CD8-positive, alpha-beta T cell (primary cell): ENCODE measurements at places on chromosomes 16 and 17. TPM values are rescaled to one million over a fixed set of nuclear protein-coding genes. Genes with fewer than 3 reads are reported as not detected.

SLFN12 gene
- 2.4 TPM for total RNA-seq

SECTM1 gene
- total RNA-seq: 0.44 TPM

TPSAB1 gene
- total RNA-seq: not detected

GRCh38 chr17:77436058-77436442, 295.3 kb downstream of the SEC14L1 start:
- DNase-seq: no peak

GRCh38 chr16:49275050-49275730, 6.4 kb downstream of the CBLN1 start:
- no peak for DNase-seq

DNA sequence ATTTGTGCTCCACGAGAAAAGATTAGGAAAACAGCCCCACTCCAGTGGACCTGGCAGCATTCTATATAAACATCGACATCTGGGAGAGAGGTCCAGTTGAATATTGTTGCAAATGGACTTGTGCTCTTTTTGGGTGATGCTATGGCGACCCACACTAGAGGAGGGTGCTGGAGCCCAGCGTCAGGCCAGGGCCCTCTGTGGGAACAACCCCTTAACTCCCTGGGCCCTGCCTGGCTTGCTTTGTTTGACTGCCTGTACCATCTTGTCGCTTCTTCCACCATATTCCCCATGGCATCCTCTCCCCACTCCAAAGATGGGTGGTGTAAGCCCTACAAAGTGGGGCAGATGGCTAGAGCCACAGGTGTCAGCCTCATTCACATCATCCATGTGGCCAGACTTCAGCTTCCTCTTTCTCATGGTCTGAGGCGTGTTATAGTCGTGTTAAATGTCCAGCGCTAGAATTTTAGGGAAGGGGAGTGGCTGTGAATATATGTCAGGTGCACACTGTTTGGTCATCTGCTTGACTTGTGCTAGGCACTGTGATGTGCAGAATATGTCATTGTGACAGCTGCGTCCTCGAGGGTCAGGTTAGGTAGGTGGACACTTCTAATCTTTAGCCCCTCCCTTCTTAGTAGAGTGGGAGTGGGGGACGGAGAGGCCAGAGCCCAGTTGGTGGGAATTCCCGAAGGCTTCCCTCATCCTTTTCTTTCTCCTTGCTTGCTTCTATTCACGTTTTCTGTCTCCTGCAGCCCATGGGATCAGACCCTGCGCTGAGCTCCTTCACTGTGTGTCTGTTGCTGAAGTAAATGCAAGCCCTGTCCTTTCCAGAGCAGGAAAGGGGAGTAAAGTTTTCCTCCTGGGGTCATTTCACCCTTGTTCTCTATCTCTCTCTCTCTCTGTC, 49.8 kb downstream of the MPRIP start:
- DNase-seq: no peak

GRCh38 chr17:4788159-4788806, 481 bp upstream of the GLTPD2 start:
- no peak for DNase-seq

DNA sequence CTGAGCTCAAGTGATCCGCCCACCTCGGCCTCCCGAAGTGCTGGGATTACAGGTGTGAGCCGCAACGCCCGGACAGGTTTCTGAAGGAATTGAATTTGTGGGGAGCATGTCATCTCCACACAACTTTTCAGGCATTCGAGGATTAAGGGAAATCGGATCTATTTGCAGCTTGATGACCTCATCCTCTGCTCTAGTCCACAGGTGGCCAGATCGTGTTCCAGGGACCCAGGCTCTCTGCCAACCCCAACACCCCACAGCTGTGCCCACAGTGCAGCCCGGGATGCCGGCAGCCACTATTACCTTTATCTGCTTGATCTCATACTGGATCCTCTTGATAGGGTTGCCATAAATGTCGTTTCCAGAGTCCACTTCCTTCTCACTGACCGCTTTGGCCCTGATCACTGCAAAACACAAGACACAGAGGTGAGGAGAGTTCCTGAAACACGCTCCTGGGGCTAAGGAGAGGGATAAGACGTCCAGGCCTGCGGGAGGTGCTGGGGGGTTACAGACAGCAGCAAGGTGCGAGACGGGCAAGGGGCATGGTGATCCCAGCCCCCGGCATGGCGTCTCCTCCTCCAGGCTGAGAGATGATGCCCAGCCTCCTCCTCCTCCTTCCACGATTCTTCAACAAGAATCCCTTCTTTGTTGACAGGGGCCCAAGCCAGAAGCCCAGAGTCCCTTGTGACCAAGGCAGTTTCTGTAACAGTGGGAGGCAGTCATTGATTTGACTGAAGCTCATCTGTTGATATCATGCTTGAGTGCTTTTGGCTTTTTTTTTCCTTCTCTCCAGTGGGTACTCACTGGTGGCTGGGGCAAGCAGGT, 29.3 kb downstream of the CEP295NL start:
- DNase-seq: no peak

- DNase-seq: peak; percentile 48
Measured at GRCh38 chr17:4175921-4176807, 33.2 kb downstream of the CYB5D2 start.

DNA sequence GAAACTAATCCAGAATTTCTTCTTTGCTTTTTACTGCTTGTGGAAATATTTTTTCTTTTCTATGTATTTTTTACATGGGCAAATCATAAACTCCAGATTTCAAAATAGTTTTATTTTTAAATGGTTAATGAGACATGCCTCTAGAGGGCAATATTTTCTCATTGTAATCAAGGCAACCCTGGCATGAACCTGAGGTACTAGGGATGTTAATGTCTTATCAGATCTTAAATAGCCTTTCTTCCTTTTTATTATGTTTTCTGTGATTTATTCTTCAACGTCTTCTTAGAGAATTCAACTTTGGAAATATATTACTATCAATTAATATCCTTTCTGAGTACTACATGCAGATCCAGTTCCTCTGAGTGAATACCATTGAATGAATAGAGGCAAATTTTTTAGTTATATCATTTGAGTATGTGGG, 324.7 kb downstream of the BCAS3 start:
- no peak for DNase-seq

GRCh38 chr17:74088934-74089329, 114.5 kb upstream of the RPL38 start:
- no peak for DNase-seq
